Lung microvascular endothelial cell (primary cell): ENCODE measurements at places on chromosomes 2 and 18.

DNA sequence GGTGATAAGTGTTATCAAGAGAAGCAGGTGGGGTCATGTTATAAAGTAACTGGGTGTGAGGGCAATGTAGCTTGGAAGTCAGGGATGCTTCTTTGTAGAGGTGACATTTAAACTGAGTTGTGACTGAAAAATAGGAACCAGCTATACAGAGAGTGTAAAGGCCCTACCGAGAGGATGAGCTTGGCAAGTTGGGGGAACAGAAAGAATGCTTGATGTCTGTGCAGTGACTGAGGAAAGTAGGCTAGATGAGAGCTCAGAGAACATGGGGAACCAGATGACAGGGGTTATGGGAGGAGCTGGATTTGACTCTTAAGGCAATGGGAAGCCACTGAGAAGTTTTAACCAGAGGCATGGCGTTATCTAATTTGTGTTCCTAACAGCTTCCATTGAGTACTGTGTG lies 115.3 kb downstream of the DOCK10 start:
- no peak for DNase-seq

DNA sequence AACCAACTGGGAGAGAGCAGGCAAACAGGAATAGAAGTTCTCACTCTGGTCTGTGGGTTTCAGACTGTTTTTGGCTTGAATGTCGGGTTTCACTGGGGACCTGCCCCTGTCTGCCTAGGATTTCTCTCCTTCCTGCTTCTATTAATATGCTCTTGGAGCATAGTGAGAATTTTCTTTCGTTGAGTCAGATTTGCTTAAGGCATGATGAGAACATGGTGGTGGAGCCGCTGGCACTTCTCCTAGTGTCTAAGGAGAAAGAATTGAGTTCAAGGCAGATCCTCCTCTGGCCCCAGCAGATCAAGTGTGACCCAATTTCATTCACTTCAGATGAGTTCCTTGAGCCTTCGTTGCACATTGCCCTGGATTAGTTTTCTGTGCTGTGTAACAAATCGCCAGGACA lies 103.9 kb upstream of the HS6ST1 start:
- no peak for DNase-seq

DNA sequence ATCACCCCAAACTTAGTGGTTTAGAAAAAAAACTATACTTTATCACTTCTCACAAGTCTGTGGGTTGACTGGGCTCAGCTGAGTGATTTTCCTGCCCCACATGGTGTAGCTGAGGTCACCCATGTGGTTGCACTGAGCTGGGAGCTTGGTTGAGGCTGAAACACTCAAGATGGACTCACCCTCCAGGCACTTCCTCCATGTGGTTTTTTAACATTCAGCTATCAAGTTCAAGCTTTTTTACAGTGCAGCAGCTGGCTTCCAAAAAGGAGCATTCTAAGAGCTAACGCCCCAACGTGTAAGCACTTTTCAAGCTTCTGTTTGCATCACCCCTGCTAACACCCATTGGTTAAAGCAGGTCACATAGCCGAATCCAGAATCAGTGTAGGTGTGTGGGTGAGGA lies 105.9 kb upstream of the CREB1 start:
- DNase-seq = no peak

- DNase-seq = no peak
These were observed 146.6 kb downstream of the GBX2 start for GRCh38 chr2:236021499-236022057.

- DNase-seq = no peak
These were observed 36.6 kb downstream of the SPRED2 start for GRCh38 chr2:65395621-65396347.

GRCh38 chr2:218904176-218904575 lies 23.5 kb downstream of the WNT10A start:
- peak; percentile 41 for DNase-seq

DNA sequence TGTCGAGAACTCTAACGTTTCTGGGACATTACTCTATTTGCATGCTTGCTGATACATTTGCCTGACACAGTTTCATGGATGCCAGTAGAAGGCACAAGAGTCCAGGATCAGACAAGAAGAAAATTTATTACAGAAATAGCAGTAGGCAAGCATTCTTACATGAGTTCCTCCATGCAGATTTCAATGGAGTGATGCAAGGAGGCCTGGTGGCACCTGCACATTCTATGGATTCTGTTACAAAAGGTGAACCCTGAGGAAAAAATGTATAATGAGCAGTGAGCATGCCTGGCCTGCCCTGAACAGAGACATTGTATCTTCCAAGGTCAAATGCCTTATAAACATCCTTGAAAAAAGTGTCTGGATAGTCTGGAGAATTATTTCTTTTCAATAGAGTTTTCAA lies 142.9 kb downstream of the DSEL start:
- DNase-seq = no peak
